Ecto neural progenitor cell (in vitro differentiated cells): ENCODE measurements at places on chromosomes 4 and X.

- no peak for DNase-seq
These were observed 72.5 kb downstream of the FAT1 start for GRCh38 chr4:186651181-186651603.

DNA sequence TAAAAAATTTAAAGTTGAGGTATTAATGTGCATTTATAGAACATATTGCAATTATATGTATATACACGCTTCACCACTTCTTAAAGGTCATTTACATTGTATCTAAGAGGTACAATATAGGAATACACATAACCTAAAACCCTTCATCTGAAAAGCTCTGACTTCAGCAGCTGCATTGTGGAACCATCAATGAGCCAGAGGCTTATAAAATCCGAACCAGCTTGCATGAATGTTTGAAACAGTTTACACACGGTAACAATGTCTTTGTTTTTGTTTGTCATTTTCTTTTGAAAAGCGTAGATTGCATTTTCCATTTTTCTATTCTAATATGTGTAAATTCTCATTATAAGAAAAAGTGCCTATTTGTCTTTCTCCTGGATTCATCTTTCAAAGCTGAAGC is 221.6 kb downstream of the DCLK2 start:
- DNase-seq = no peak

- no peak for DNase-seq
These were observed 79.8 kb downstream of the RLIM start for GRCh38 chrX:74534569-74535038.

- DNase-seq = no peak
These were observed 109.4 kb upstream of the MAP3K15 start for GRCh38 chrX:19624739-19625138.

- DNase-seq = no peak
These were observed 16.4 kb downstream of the PSAPL1 start for GRCh38 chr4:7418131-7418943.

GRCh38 chr4:108433832-108434231 is 186.5 kb upstream of the RPL34 start:
- no peak for DNase-seq

GRCh38 chr4:183601381-183601780 is 57.6 kb downstream of the RWDD4 start:
- no peak for DNase-seq

DNA sequence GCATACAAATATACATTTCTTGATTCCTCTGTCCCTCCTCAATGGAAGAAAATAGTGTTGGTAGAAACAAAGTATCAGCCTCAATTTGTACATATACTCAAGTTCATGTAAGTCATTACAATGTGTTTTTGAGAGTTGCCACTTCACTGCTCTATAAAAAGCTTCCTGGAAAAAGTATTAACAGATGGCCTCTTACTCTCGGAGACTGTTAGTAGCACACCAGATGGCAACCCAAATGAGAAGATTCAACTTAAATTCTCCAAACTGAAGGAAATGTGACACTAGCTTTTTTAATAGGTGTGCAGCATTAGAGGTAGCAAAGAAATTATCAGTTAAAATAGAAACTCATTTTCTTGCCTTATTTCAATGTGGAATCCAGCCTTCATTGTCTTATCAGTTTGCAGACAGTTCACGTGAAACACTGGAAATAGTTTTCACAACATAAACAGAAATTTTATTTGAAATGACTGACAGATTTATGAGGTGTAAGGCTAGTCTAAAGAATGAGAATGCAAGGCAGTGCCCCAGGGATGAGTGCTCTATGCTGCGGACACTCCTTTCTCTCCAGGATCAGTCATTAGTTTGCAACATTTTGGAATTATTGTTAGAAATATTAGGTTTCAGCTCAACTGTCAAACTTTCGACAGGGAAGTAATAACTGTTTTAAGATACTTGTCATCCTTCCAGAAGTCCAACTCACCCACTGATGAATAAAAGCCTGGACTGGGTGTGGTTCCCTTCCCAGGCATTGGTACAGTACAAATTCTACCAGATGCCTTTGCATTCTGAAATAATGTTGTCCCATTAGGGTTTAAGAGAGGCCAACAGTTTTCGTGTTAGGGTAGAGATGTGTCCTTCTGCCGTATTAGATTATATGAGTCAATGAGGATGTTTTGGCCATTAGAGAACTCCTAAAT is 50.9 kb downstream of the IDS start:
- DNase-seq = no peak

GRCh38 chrX:115259238-115259875 is 25.5 kb upstream of the LRCH2 start:
- no peak for DNase-seq

DNA sequence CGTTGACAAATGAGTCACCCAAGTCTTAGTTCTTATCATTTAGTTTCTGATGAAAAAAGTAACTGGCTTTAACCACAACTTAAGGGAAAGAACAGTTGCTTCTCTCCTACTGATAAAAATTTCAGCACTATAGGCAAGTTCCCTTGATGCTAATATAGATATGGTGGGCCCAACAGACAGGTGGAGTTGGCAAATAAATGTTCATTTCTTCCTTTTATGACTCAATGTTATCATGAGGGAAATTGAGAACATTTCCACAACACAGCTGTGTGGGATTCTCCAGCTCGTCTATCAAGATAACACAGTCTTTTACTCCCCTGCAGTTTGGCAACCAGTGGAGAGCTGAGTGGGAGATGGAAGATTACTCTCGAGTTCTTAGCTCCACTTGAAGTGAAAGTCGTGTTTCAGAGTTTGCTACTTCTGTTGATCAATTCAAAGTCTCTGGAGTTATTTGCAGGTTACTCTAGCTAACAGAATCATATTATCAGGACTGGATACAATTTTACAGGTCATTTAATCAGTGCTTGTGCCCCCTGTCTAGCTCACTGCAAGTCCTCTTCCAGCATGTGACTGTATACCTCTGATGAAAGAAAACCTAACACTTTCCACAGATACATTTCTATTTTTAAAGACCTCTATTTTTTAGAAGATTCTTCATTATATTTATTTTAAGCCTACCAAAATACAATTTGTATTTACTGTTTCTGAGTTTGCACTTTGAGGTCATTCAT is 270.6 kb upstream of the GK2 start:
- DNase-seq = no peak

- no peak for DNase-seq
These were observed 248.5 kb downstream of the GRIA3 start for GRCh38 chrX:123432361-123433150.

GRCh38 chr4:115437739-115438138 is 324.3 kb upstream of the NDST4 start:
- DNase-seq = no peak
